Spleen (tissue), 13 donors: ENCODE measurements at places on chromosomes 7 and 10. TPM values are rescaled to one million over a fixed set of nuclear protein-coding genes. Genes with fewer than 3 reads are reported as not detected.

DNA sequence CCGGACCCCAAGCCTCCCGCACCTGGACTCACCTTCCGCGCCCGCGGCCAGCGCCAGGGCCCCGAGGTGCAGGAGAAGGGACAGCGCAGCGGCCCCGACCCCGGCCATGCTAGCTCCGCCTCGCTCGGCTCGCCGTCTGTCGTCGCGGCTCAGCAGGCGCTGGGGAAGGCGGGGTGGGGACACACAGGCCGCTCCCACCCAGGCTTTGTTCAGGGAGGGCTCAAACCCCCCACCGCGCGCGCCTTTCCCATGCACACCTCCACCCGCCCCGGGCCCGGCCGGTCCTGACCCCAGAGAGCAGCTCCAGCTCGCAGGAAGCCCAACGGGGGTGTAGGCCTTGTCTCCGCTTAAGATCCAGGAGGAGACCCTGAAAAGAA is at the start of gene KCP:
TSS of gene KCP (minus strand) at position 141 of the 377 bp plus-strand sequence. CDS start at position 108, 33 bp downstream.
- peaks cover 24% of the 10 kb centered on the region for H3K27me3 ChIP-seq
- DNase-seq, result no peak
- H3K27ac ChIP-seq, result no peak within 1 kb of the TSS
- H3K36me3 ChIP-seq, result no peaks in the 10 kb centered on the region
- H3K4me1 ChIP-seq, result peaks cover 37% of the 10 kb centered on the region

DNA sequence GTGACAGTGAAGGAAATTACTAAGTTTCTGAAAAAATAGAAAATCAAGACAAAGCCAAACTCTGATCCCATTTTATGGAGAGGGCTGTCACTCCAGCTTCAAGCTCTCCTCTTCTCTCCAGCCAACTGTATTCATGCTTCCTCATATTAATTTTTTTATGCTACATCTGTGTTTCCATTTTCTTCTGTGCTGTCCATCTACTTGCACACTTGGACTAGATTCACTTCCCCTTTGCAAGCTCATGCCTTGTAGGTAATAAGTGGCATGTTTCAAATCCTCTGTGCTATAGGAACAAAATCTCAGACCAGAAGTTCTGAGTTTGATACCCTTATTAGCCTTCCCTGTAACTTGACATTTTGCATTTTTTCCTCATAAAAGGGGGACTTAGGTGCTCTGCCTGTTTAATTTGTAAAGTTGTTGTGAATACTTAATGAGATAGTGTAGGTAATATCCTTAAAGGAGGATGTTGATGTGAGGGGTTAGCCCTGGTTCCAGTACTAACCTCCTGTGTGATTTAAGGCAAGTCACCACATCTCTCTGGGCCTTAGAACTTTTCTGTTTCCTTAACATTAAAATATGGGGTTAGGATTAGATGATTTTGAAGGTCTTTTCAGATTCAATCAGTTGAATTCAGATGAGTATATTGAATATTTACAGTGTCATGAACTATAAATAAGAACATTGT is 358.8 kb downstream of the BBS9 start:
- no peak overlapping the region for H3K4me3 ChIP-seq
- H3K4me1 ChIP-seq, result no peaks in the 10 kb centered on the region
- no peak overlapping the region for H3K27ac ChIP-seq
- H3K27me3 ChIP-seq, result no peaks in the 10 kb centered on the region
- no peak for DNase-seq

- H3K27me3 ChIP-seq, result no peaks in the 10 kb centered on the region
- H3K27ac ChIP-seq, result no peak overlapping the region
- no peaks in the 10 kb centered on the region for H3K4me1 ChIP-seq
- no peak overlapping the region for H3K4me3 ChIP-seq
Measured at GRCh38 chr7:69109246-69109645, 489.0 kb upstream of the AUTS2 start.

GRCh38 chr7:158051776-158052175 is 535.8 kb downstream of the PTPRN2 start:
- no peaks in the 10 kb centered on the region for H3K4me1 ChIP-seq
- DNase-seq, result peak; percentile 20
- peaks cover 22% of the 10 kb centered on the region for H3K27me3 ChIP-seq
- no peaks in the 10 kb centered on the region for H3K36me3 ChIP-seq

GRCh38 chr10:90138844-90139243 is 437.5 kb downstream of the KIF20B start:
- H3K27ac ChIP-seq, result no peak overlapping the region
- no peaks in the 10 kb centered on the region for H3K4me1 ChIP-seq
- H3K36me3 ChIP-seq, result no peaks in the 10 kb centered on the region
- H3K27me3 ChIP-seq, result no peaks in the 10 kb centered on the region
- no peak for DNase-seq

DNA sequence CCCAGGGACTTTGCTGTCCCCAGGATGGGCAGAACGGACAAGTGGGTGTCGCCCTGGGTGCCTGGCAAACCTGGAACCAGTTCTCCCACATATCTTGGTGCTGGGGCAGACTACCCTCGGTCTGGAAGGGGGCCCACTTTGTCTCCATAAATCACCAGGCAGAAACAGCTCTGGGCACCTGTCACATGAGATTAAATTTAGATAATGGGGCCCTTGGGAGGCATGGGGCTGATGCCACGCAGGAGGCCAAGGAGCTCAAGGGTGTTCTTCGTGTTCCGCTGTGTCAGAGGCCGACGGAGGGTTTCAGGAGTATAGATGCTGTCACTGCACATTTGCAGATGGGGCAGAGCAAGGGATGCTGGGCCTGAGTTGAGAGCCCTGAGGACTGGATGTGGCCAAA is 72.7 kb downstream of the TMEM130 start:
- no peak for DNase-seq
- H3K36me3 ChIP-seq, result no peaks in the 10 kb centered on the region
- H3K4me3 ChIP-seq, result no peak overlapping the region
- H3K27ac ChIP-seq, result no peak overlapping the region
- no peaks in the 10 kb centered on the region for H3K4me1 ChIP-seq
- H3K27me3 ChIP-seq, result no peaks in the 10 kb centered on the region

GRCh38 chr10:49418328-49418727 is 22.4 kb upstream of the DRGX start:
- no peaks in the 10 kb centered on the region for H3K4me1 ChIP-seq
- no peak overlapping the region for H3K27ac ChIP-seq
- no peak overlapping the region for H3K4me3 ChIP-seq
- DNase-seq, result no peak
- no peaks in the 10 kb centered on the region for H3K36me3 ChIP-seq

DNA sequence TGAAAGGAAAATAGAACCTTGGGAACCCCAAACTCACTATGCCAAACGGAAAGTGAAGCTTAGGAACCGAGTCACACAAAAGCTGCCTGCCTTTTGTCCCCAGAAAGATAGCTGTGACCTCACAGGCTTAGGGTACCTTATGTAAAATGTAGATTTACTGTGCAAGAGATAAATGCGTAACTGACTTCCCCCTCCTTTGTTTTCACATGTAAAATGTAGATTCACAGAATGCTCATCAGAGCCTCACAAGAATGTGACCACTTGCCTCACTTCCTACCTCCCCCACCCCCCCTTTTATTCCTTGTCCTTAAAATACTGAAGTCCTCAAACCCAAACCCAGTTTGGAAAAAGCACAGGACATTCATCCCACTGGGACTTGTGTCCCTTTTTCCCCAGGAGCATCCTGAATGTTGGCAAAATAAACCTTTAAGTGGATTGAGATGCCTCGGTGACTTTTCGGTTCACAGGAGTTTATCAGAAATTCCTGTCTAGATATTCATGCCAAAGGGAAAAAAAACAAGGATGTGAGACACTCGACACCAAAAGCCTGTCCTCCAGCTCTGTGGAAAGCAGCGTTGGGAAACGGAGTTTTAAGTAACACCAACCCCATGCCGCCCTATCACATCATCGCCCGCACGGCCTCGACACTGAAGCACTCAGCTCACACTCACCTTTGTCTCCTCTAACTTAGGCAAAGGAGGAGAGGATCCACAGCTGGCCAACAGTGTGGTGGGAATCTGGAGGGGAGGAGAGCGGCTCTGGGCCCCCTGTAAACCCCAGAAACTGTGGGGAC is 45.9 kb downstream of the SVIL start:
- H3K36me3 ChIP-seq, result no peaks in the 10 kb centered on the region
- H3K4me1 ChIP-seq, result peaks cover 26% of the 10 kb centered on the region
- H3K4me3 ChIP-seq, result no peak overlapping the region
- peak overlapping the region; percentile 36 for H3K27ac ChIP-seq
- DNase-seq, result no peak

Gene TEX47
- total RNA-seq, result not detected

- no peaks in the 10 kb centered on the region for H3K4me1 ChIP-seq
- no peak for DNase-seq
Measured at GRCh38 chr10:61682323-61682722, 19.6 kb downstream of the CABCOCO1 start.

Gene AKAP9
- 67.0 TPM for total RNA-seq

Gene CDNF
- not detected for total RNA-seq

- DNase-seq, result no peak
- H3K36me3 ChIP-seq, result no peaks in the 10 kb centered on the region
- H3K27me3 ChIP-seq, result no peaks in the 10 kb centered on the region
- no peaks in the 10 kb centered on the region for H3K4me1 ChIP-seq
- H3K4me3 ChIP-seq, result no peak overlapping the region
Measured at GRCh38 chr10:33238643-33239042, 95.8 kb downstream of the NRP1 start.

Gene PHYHIPL
- not detected for total RNA-seq

- H3K27ac ChIP-seq, result no peak overlapping the region
- no peaks in the 10 kb centered on the region for H3K27me3 ChIP-seq
- no peak for DNase-seq
- H3K36me3 ChIP-seq, result no peaks in the 10 kb centered on the region
- H3K4me3 ChIP-seq, result no peak overlapping the region
Measured at GRCh38 chr10:53239873-53240272, 467.3 kb upstream of the MBL2 start.

DNA sequence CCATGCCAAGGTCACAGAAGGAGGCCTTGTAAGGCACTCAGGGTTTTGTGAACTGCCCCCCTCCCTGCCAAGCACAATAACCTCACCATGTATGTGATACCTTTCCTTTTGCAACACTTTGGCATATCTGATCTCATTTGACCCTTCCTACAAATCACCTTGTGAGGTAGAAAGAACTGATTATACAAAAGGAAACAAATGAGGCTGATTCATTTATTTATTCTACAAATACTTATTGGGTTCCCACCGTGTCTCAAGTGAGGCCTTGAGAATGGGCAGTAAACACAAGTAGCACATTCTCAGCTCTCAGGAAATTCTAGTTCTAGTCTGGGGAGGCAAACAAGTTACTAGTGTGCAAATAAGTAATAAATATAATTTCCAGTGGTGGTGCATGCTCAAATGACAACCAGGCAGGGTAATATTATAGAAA is 19.6 kb downstream of the PLCE1 start:
- no peak for DNase-seq
- H3K36me3 ChIP-seq, result no peaks in the 10 kb centered on the region
- H3K4me3 ChIP-seq, result no peak overlapping the region

GRCh38 chr7:39624442-39624807 is 1.1 kb downstream of the RALA start:
- H3K27me3 ChIP-seq, result no peaks in the 10 kb centered on the region
- no peak overlapping the region for H3K27ac ChIP-seq
- peaks cover 68% of the 10 kb centered on the region for H3K4me1 ChIP-seq
- DNase-seq, result no peak
- H3K36me3 ChIP-seq, result no peaks in the 10 kb centered on the region
- peak overlapping the region; percentile 97 for H3K4me3 ChIP-seq

GRCh38 chr7:3569643-3570042 is 268.6 kb downstream of the SDK1 start:
- no peak for DNase-seq
- no peak overlapping the region for H3K4me3 ChIP-seq
- no peaks in the 10 kb centered on the region for H3K36me3 ChIP-seq
- no peak overlapping the region for H3K27ac ChIP-seq
- no peaks in the 10 kb centered on the region for H3K27me3 ChIP-seq

Gene TMEM130
- 0.37 TPM for total RNA-seq

- H3K4me1 ChIP-seq, result peaks cover 40% of the 10 kb centered on the region
- peaks cover 15% of the 10 kb centered on the region for H3K36me3 ChIP-seq
- no peaks in the 10 kb centered on the region for H3K27me3 ChIP-seq
Measured at GRCh38 chr7:123537026-123537642, 2.7 kb upstream of the IQUB start.

Gene CLEC2L
- total RNA-seq, result not detected

- no peaks in the 10 kb centered on the region for H3K36me3 ChIP-seq
- no peak overlapping the region for H3K27ac ChIP-seq
- no peaks in the 10 kb centered on the region for H3K27me3 ChIP-seq
- H3K4me1 ChIP-seq, result no peaks in the 10 kb centered on the region
- no peak for DNase-seq
- H3K4me3 ChIP-seq, result no peak overlapping the region
Measured at GRCh38 chr10:93096901-93097300, 23.2 kb downstream of the CYP26A1 start.
